Activated CD4-positive, alpha-beta T cell treated with anti-CD3 and anti-CD28 coated beads for 36 hours (primary cell): ENCODE measurements at places on chromosomes 11 and 22. TPM values are rescaled to one million over a fixed set of nuclear protein-coding genes. Genes with fewer than 3 reads are reported as not detected.

GRCh38 chr11:90465553-90465952 is 242.7 kb upstream of the CHORDC1 start:
- DNase-seq, result no peak

- DNase-seq, result no peak
Observed at GRCh38 chr11:93082900-93083299, 113.4 kb downstream of the MTNR1B start.

- no peak for DNase-seq
Observed at GRCh38 chr22:19043121-19044085, 78.8 kb downstream of the DGCR2 start.

- no peak for DNase-seq
Observed at GRCh38 chr11:41133023-41133422, 326.4 kb downstream of the LRRC4C start.

DNA sequence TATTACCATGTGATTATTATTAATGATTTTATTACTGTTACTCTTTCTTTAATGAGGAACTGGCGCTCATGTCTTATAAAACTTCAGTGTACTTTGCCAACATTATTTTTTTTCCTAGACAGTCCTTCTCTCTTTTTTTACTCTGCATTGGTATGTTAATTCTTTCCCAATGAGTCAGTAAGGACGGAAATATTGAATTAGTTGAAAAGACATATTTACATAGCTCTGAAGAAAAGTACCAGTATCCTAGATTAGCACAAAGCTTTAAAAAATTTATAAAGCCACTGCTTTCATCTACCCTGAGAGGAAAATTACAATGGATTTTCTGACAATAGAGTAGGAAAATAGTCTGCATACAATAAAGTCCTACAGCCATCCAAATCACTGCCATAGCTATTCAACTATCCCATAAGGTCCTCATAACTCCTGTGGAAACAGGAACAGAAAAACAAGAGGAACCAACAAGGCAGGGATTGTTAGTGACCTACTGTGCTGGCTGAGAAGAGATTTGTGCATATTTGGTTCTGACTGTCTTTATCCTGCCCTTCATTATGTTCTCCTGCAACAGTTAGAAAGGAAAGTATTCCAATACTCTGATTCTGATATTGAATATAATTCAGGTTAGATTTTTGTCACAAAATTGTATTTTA is 314.4 kb downstream of the AASDHPPT start:
- DNase-seq, result no peak

DNA sequence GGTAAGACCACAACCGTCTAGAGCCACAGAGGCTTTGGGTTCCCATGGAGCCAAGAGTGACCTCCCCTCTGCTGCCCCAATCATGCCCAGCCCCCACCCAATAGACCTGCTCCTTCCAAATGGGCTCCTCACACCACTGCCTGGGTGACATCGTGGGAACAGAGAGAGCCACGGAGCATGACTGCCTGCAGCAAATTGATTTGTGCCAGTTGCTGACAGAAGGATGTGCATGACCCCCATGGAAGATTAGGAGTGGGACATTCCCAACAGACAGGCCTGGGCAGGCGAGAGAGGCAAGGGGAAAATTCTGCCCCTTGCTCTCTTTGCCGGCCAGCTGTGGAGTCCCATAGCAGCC is 88.5 kb downstream of the TENM4 start:
- DNase-seq, result no peak

GRCh38 chr11:104219096-104219495 is 55.1 kb upstream of the PDGFD start:
- DNase-seq, result no peak

GRCh38 chr22:25746012-25746373 is 4.0 kb downstream of the MYO18B start:
- no peak for DNase-seq

- DNase-seq, result no peak
Observed at GRCh38 chr11:35424157-35424940, 5.0 kb upstream of the SLC1A2 start.

DNA sequence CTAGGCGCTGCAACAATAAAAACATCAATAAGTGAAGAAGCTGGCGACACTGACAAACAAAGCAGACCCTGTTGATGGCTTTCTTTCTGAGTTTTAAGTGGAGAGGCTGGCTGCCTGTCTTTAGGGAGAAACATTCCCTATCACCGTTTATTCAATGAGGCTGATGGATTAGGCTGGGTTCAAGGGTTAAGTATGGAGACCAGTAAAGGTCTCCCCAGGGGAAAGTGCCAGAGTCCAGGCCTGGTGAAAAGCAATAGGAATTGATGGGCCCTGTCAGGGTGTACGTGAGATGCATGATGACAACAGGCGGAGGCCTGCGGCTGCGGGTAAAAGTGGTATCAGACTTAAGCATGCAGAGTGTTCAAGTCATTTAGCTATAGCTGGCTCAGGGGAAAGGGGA is 102.6 kb downstream of the ALX4 start:
- DNase-seq, result no peak

GRCh38 chr11:61782299-61782698 is 10.1 kb downstream of the TMEM258 start:
- DNase-seq, result no peak

DNA sequence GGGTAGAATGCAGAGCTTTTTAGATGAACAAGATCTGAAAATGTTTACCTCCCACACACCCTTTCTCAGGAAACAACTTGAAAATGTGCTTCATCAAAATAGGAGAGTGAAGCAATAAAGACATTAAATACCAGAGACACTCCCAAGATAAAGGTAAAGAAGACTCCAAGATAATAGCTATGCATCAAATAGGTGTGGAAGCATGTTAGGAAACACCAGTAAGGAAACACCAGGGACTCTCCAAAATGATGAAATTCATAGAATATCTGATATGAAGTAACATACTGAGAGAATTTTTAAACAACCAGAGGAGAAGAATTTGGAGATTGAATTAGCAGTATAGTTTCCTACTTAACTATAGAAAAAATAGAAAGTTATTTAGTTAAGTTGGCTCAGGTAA is 57.0 kb downstream of the OR10A6 start:
- DNase-seq, result no peak

DNA sequence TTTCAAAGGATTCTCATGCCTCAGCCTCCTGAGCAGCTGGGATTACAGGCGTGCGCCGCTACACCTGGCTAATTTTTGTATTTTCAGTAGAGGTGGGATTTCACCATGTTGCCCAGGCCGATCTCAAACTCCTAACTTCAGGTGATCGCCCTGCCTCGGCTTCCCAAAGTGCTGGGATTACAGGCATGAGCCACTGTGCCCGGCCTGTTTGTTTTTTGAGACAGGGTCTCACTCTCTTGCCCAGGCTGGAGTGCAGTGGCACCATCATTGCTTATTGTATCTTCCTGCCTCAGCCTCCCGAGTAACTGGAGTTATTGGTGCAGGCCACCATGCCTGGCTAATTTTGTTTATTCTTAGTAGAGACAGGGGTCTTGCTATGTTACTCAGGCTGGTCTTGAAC is 8.1 kb downstream of the FADS2 start:
- no peak for DNase-seq

DNA sequence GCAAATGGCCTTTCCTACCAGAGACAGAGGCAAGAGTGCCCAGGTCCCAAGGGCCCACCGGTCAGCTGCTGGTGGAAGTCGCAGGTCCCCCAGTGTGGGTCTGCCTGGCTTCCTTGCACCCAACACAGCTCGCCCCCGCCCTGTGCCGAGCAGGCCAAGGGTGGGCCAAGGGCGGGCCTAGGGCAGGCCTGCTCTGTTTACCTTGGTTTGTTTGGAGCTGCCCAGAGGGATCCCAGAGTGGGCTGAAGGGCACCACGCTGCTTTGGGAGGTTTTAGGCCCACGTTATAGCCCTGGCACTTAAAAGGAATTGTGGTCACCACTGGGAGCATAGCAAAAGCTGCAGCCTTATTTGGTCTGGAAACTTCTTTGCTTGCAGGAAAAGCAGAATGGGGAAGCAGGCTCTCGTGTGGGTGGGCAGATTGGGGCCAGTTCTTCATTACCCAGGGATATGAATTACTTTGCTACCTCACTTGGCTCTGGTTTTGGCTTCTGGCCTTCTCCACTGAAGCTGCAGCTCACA is 38.0 kb downstream of the MRGPRD start:
- no peak for DNase-seq

CD82 gene
- total RNA-seq, result 239 TPM

ATM gene
- 36.1 TPM for total RNA-seq

MTFP1 gene
- total RNA-seq, result 47.0 TPM

IGSF9B gene
- 84.2 TPM for total RNA-seq

CDON gene
- total RNA-seq, result 3.2 TPM

FGF4 gene
- total RNA-seq, result not detected

RAG1 gene
- total RNA-seq, result 0.30 TPM
